Activated T-cell treated with anti-CD3 and anti-CD28 coated beads, Interleukin-2, amount 50 U/mL, for 24 hours (primary cell): ENCODE measurements at places on chromosomes 1 and 21.

- H3K27me3 ChIP-seq = no peaks in the 10 kb centered on the region
- no peak for DNase-seq
- no peaks in the 10 kb centered on the region for H3K36me3 ChIP-seq
Observed at GRCh38 chr1:238061967-238062613, 171.4 kb upstream of the ZP4 start.

- H3K4me1 ChIP-seq = no peaks in the 10 kb centered on the region
- H3K27ac ChIP-seq = no peak overlapping the region
- no peak overlapping the region for H3K4me3 ChIP-seq
- DNase-seq = no peak
- no peaks in the 10 kb centered on the region for H3K27me3 ChIP-seq
- H3K36me3 ChIP-seq = no peaks in the 10 kb centered on the region
Observed at GRCh38 chr1:241136389-241136788, 220.6 kb downstream of the RGS7 start.

DNA sequence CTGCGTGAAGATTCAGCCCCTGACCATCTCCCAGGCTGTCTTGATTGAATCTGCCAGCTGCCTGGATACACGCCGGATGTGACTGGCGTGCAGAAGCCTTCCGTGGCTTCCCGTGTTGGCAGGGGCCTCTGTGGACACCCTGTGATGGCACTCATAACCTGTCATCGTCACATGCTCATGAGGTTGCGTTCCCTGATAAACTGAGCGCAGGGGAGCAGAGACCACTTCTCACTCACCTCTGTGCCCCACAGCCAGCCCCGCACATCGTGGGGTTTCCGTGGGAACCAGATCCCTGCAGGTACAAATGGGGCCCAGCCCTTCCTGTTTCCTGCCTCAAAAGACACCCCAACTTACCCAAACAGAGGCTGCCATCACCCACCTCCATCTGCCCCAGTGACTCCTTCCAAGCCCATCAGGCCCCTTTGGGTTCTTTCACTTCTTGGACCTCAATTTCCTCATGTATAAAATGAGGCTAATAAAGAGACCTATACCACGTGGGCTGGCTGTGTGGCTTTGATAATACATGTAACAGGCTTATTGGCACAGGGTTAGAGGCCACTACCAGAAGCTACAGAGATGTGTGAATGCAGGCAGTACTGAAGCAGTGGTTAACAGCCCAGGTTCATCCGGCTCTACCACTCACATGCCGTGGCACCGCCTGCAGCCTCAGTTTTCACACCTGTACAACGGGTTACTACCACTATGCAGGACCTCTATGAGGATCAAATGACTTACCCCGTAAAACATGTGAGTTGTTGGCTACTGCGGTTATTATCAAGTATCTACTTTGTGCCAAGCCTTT is 23.6 kb downstream of the HTR6 start:
- H3K4me3 ChIP-seq = no peak overlapping the region
- H3K4me1 ChIP-seq = peaks cover 25% of the 10 kb centered on the region
- H3K27ac ChIP-seq = peak overlapping the region; percentile 20
- DNase-seq = peak; percentile 36

DNA sequence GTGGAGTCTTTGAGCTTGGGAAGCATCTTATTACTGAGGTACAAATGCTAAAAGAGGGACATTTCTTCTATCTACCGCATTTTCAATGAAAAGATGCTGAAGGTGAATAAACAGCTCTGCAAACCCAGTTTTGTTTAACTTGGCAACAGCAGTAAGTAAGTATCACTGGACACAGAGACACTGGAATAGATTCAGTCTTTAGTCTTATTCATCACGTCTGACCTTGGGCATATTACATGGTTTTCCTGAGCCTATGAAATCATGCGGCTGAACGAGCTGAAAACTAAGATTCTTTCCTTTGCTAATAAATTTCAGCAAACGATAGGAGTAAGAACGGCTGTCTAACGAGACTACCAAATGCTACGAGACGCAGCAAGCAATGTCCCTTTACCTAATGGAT is 207.4 kb downstream of the GABPA start:
- DNase-seq = no peak
- no peaks in the 10 kb centered on the region for H3K27me3 ChIP-seq
- H3K27ac ChIP-seq = no peak overlapping the region
- peaks cover 22% of the 10 kb centered on the region for H3K36me3 ChIP-seq
- H3K4me1 ChIP-seq = no peaks in the 10 kb centered on the region

DNA sequence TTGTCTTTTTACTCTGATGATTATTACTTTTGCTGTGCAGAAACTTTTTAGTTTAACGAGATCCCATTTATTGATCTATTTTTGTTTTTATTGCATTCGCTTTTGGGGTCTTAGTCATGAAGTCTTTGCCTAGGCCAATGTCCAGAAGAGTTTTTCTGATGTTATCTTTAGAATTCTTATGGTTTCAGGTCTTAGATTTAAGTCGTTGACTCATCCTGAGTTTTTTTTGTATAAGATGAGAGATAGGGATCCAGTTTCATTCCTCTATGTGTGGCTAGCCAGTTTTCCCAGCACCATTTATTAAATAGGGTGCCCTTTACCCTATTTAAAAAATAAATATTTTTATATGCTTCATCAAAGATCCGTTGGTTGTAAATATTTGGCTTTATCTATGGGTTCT is 13.2 kb downstream of the MAN1C1 start:
- peak overlapping the region; percentile 49 for H3K27ac ChIP-seq
- peak overlapping the region; percentile 17 for H3K4me3 ChIP-seq
- H3K36me3 ChIP-seq = peaks cover 3% of the 10 kb centered on the region
- DNase-seq = no peak

- H3K4me3 ChIP-seq = no peak overlapping the region
- no peaks in the 10 kb centered on the region for H3K36me3 ChIP-seq
- no peak overlapping the region for H3K27ac ChIP-seq
- no peak for DNase-seq
- H3K27me3 ChIP-seq = peaks cover 35% of the 10 kb centered on the region
- H3K4me1 ChIP-seq = no peaks in the 10 kb centered on the region
Observed at GRCh38 chr1:3152143-3152542, 83.1 kb downstream of the PRDM16 start.

- DNase-seq = no peak
- H3K4me3 ChIP-seq = no peak overlapping the region
- H3K4me1 ChIP-seq = peaks cover 10% of the 10 kb centered on the region
- peaks cover 6% of the 10 kb centered on the region for H3K27me3 ChIP-seq
- no peaks in the 10 kb centered on the region for H3K36me3 ChIP-seq
- H3K27ac ChIP-seq = no peak overlapping the region
Observed at GRCh38 chr1:205534444-205534985, 30.0 kb downstream of the CDK18 start.

- H3K36me3 ChIP-seq = peaks cover 73% of the 10 kb centered on the region
- peaks cover 14% of the 10 kb centered on the region for H3K4me1 ChIP-seq
Observed at GRCh38 chr1:151887028-151887427, 22.3 kb downstream of the THEM4 start.

DNA sequence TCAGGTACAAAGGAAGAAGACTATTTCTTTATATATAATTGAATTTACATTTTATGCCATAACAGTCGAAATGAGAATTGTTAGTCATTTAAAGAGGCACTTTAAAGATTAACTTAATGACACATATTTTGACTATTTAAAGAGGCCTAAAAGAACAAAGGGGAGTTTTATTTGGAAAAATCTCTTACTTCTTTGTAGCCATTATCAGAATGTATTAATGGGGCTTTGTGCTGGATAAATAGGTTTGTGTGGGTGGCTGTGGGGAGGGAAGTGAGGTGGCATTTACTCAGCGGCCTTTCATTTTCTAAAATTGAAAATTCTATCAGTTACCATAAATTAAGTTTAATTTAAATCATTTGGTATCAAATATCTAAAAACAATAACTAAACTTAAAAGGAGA is 462.2 kb upstream of the CXADR start:
- no peaks in the 10 kb centered on the region for H3K36me3 ChIP-seq
- DNase-seq = no peak
- H3K4me1 ChIP-seq = no peaks in the 10 kb centered on the region
- H3K4me3 ChIP-seq = no peak overlapping the region
- no peak overlapping the region for H3K27ac ChIP-seq
- no peaks in the 10 kb centered on the region for H3K27me3 ChIP-seq

- no peak for DNase-seq
- peaks cover 63% of the 10 kb centered on the region for H3K36me3 ChIP-seq
- peak overlapping the region; percentile 36 for H3K27ac ChIP-seq
- H3K27me3 ChIP-seq = no peaks in the 10 kb centered on the region
Observed at GRCh38 chr1:150152772-150153456, 3.2 kb downstream of the PLEKHO1 start.

DNA sequence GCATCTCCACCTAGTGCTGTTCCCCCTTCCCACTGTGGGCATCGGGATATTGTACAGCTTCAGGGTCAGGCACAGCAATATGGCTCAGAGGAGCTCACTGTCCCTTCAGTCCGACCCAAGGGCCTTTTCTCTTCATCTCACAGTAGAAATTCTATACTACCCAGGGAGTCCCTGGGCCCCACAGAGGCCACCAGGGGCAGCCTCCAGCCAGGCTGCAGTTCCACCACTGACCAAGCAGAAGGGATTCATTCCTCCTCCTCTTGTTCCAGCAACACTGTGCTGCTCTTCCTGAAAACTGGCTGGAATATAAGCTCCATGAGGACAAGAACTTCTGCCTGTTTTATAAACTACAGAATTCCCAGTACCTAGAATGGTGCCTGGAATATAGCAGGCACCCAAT is 70.5 kb downstream of the CD34 start:
- no peak for DNase-seq
- H3K27ac ChIP-seq = no peak overlapping the region
- no peak overlapping the region for H3K4me3 ChIP-seq
- H3K36me3 ChIP-seq = peaks cover 51% of the 10 kb centered on the region
- peaks cover 80% of the 10 kb centered on the region for H3K4me1 ChIP-seq
- H3K27me3 ChIP-seq = no peaks in the 10 kb centered on the region

- peaks cover 65% of the 10 kb centered on the region for H3K27me3 ChIP-seq
- H3K36me3 ChIP-seq = no peaks in the 10 kb centered on the region
- H3K4me3 ChIP-seq = no peak overlapping the region
- H3K4me1 ChIP-seq = no peaks in the 10 kb centered on the region
Observed at GRCh38 chr1:200048244-200048643, 20.7 kb downstream of the NR5A2 start.

GRCh38 chr1:201283836-201284553 is 689 bp downstream of the PKP1 start:
- no peak overlapping the region for H3K27ac ChIP-seq
- H3K4me1 ChIP-seq = peaks cover 9% of the 10 kb centered on the region
- H3K36me3 ChIP-seq = no peaks in the 10 kb centered on the region
- H3K4me3 ChIP-seq = no peak overlapping the region
- no peak for DNase-seq
- peaks cover 55% of the 10 kb centered on the region for H3K27me3 ChIP-seq

DNA sequence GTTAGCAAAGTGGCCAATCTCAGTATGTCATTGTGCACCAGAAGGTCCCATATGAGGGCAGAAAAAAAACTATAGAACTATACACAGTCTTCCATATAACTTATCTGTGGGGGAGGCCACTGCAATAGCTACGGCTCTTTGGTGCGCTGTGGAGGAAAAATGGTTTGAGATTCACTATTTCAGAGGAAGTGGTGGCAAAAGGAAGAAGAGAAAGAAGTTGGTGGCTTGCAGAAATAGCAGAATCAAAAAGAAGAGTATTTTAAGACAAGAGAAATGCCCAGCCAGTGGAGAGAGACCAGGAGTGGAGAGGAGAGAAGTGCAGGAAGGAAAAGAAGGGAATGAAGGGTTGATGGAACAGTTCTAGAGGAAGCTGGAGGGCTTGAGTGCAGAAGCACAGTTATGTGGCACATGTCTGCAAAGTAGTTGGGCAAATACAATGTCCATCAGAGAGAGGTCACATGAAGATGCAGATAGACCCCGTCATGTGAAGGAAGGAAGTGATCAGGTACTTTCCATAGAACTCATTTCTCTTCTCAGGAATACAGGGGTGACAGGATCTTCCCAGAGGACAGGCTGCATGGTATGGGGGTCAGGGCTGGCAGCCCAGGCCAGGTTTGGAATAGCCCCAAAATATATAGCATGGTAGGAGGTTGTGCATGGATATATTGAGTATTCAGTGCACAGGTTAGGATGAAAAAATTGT is 64.6 kb downstream of the RUNX1 start:
- H3K27ac ChIP-seq = peak overlapping the region; percentile 97
- no peak for DNase-seq
- no peaks in the 10 kb centered on the region for H3K27me3 ChIP-seq
- H3K4me1 ChIP-seq = peaks cover 94% of the 10 kb centered on the region
